ENCODE measurements at places on chromosomes 2 and 18.

GRCh38 chr2:2146969-2147900, 183.8 kb downstream of the MYT1L start:
- no peak for DNase-seq

GRCh38 chr2:156343940-156344301, 11.4 kb upstream of the NR4A2 start:
- peak; percentile 58 for DNase-seq

GRCh38 chr2:20662308-20662937, 4.5 kb upstream of the GDF7 start:
- DNase-seq = no peak

DNA sequence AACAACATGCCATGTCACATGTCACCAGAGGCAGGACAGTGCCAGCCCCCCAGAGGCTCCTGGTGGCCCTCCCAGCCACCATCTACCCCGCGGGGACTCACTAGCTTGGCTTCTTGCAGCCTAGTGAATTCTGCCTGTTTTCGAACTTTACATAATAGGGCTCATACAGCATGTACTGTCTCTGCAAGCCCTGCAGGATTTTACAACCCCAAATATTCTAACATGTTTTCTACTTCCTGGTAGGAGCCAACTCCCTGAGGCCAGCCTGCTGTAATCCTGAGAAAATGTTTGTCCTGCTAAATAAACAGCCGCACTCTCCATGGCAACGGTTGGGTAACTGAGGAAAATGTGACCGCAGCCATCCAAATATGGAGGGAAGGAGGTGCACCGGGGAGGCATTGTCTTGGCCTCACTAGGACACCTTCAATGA, 2.7 kb downstream of the PER2 start:
- DNase-seq = peak; percentile 94

- no peak for DNase-seq
Observed at GRCh38 chr2:184890311-184890710, 292.0 kb downstream of the ZNF804A start.

GRCh38 chr2:158498749-158499136, 42.0 kb downstream of the PKP4 start:
- no peak for DNase-seq

- DNase-seq = peak; percentile 100
Observed at GRCh38 chr2:238938401-238939055, 90.6 kb downstream of the TWIST2 start.

GRCh38 chr2:197360744-197361156, 50.2 kb upstream of the ANKRD44 start:
- peak; percentile 88 for DNase-seq

DNA sequence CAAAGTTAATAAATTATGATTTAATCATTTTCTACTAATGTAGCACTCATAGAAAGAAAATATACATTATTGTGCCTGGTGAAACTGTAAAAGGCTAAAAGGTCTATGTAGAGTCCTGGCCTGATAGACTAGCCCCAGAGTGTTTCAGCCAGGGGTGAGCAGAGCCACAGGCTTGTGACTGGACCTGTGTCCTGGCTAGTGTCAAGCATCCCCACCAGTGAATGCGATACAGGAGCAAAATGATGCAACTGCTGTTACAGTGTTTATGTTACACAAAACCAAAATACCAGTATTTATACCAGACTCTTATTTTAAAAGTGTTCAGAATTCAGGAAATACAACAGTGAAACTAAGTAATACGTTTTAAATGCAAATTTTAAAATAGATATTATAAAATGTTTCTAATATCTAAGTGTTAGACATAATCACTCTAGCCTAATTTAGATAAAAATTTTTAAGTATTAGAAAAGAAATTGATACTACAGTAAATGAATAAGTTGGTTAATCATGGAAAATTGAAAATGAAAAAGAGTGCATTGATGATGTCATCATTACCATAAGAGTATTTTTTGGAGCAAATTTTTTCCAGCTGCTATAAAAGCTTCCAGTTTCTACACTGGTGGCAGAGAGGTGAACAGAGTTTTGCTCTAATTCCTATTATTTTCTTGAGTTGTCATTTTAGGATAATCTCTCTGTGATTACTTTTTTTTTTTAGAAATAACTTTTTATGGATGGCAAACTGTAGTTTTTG, 6.2 kb upstream of the TSPYL6 start:
- no peak for DNase-seq

- DNase-seq = no peak
Observed at GRCh38 chr18:49911427-49911826, 98.1 kb upstream of the ACAA2 start.

GRCh38 chr2:217825469-217826235, 177.1 kb downstream of the TNS1 start:
- no peak for DNase-seq

All from RPMI7951 (cell line).